ENCODE measurements at places on chromosomes 4 and X.

DNA sequence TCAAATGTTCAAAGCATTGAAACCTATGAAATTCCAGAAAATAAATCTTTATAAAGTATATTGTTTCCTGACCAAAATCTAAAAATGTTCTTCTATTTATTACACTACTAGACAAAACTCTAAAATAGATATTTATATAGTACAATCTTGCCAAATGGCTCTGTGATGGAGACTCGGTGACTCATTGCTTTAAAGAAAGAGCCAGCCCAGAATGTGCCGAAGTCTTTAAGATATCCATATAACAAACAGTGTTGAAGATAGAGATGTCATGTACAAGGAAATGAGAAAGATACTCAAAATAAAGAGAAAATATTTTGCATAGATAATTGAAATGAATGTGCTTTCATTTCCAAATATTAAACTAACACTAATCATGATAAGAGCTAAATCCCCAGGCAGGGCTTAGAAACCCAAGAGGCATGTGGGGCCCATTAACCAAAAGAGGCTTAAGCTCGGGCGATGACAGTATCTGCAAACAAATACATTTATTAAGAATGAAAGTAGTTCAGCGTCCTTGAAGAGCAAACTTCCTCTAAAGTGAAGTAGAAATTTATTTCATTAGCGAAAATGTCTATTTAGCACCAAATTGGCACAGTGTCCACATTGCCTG lies 102.1 kb upstream of the FAM9B start:
- DNase-seq: no peak

DNA sequence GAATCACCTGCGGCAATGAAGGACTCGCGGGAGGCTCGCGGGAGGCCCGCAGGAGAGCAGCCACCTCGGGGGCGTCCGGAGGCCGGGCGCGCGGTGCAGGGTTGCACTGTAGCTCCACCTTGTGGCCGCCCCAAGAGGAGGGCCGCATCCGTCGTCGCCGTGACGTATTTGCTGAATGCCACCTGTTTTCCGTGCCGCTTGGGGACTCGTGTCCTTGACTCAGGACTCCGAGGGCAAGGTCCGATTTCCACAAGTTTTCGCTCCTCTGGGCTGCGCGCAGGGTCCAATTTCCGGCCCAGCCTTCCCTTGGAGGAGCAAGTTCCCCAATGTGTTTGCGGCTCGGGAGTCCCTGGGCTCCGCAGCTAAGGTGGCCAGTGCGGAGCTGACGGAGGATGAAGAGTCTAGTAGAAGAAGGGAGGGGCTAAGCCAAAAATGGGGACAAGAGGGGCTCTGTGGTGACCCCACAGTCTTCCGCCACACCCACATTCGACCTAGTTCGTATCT lies 10.7 kb upstream of the DLG3 start:
- peak; percentile 40 for DNase-seq

DNA sequence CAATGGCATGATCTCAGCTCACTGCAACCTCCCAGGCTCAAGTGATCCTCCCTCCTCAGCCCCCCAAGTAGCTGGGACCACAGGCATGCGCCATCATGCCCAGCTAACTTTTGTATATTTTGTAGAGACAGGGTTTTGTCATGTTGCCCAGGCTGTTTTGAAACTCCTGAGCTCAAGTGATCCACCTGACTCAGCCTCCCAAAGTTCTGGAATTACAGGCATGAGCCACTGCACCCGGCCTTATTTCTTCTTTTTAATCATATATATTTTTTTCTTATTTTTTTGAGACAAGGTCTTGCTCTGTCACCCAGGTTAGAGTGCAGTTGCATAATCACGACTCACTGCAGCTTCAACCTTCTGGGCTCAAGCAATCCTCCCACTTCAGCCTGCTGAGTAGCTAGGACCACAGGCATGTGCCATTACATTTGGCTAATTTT lies 184.0 kb downstream of the TSPAN5 start:
- DNase-seq: no peak

DNA sequence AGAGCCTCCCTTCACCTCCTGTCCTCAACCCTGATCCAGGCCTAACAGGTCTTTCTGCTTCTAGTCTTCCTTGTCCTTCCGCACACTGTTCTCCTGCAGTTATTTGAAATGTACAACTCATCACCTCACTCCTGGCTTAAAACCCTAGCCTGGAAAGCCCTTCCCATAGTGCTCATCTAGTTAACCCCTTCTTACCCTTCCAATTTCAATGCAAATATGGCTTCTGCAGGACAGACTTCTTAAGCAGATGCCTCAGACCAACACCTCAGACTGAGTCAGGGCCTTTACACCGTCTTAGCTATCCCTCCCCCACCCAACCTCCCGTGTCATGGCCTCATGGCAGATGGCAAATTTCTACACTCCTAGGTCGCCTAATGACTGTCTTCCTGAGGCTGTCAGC lies 130.4 kb downstream of the BCOR start:
- DNase-seq: no peak

DNA sequence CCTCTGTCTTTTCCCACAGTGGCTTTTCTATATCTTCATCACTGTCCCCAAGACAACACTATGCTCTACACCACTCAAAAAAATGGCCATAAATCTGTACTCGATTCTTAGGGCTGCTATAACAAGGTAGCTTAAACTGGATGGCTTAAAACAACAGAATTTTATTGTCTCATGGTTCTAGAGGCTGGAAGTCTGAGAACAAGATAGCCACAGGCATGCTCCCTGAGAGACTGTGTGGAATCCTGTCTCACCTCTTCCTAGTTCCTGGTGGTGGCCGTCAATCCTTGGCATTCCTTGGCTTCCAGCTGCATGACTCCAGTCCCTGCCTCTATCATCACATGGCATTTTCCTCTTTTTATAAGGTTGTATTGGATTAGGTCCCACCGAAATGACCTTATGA lies 70.7 kb upstream of the DCLK2 start:
- no peak for DNase-seq

- no peak for DNase-seq
Observed at GRCh38 chr4:126448086-126448845, 1133.5 kb downstream of the FAT4 start.

DNA sequence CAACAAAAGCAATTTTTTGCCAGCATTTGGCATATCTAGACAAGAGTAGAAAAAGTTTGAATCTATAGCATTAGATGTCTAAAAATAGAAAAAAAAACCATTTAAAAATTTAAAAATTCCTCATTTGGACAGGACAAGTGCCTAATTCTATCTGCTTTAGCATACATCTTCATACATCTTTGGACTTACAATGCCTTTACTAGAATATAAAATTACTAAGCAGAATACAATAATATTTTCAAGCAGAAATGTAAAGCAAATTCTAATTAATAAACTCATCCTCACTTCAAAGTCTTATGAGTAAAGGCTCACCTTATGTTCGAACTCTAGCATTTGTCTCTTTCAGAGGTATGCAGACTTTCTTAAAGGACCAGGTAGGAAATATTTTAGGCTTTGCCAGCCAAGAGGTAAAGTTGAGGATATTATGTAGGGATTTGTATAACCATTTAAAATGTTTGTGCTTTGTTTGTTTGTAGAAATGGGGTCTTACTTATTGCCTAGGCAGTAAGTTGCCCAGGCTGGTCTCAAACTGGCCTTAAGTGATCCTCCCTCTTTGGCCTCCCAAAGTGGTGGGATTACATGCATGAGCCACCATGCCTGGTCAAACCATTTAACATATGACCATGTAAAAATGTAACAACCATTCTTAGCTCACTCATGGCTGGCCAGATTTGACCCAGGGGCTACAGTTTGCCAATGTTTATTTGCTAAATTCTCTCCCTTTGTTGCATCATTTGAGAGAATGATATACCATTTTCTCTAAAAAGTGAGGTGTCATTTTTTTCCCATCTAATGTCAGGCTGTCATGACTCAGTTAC lies 29.1 kb downstream of the UGDH start:
- DNase-seq: no peak

DNA sequence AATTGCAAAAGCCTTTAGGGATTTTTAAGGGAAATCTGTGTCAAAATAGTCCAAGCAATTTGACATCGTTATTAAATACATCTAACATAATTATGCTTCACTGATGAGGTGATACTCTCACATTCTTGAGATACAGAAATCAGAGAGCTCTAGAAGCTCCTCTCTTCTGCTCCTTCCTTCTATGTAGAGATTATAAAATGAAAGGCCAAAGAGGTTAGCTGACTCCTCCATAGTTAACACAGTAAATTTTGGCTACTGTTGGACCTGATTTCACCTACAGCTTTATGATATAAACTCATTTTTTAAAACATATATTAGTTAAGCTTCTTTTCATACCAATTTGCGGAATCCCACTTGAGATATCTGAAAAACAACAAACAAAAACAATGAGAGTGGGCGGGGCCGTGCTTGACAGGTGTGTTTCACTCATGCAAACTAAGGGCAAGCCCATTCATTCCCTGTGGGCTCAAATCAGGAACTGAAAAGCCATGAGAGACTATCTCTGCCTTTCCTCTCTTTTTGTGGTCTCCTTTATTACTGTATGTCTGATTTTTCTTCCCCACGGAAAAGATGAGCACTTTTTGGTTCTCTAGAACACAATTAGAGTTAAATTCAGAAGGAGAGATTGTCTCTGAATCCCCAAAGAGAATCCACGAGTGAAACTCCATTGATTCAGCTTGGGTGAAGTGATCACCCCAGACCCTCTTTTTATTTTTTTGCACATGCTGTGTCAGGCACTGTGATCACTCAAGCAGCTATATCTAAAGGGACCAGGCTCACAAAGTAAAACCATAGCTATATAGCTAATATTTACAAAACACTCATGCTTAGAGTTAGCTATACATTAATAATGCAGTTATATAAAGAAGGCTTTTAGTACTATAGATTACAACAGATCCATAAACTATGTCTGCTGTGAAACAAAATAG lies 566.3 kb downstream of the IL15 start:
- DNase-seq: no peak

DNA sequence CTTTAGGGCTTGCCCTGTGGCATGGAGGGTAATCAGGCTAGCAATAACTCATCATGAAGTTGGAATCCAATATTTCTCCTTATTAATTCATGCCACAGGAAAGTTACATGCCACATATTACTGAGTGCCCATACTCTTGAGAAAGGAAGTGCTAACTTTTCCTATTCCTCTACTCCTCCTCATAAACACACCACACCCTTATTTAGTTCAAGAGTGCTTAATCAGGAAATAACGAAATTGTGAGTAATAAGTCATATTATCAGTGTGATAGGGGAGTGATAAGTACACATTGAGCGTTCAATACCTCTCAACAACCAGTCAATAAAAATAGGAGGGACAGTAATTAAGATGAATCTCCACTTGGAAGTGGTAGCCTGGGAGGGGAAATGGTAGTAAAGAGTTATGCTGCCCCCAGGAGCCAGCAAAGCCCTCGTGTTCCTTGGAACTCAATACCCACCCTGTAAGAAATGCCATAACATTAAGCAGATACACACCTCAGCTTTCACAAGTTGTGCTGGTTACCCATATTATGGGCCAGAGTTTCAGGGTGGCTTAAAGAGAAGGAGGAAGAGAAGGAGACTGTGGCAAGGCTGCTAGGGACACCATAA lies 410.0 kb upstream of the NR3C2 start:
- DNase-seq: no peak

- no peak for DNase-seq
Observed at GRCh38 chr4:182369211-182369610, 126.0 kb downstream of the TENM3 start.

DNA sequence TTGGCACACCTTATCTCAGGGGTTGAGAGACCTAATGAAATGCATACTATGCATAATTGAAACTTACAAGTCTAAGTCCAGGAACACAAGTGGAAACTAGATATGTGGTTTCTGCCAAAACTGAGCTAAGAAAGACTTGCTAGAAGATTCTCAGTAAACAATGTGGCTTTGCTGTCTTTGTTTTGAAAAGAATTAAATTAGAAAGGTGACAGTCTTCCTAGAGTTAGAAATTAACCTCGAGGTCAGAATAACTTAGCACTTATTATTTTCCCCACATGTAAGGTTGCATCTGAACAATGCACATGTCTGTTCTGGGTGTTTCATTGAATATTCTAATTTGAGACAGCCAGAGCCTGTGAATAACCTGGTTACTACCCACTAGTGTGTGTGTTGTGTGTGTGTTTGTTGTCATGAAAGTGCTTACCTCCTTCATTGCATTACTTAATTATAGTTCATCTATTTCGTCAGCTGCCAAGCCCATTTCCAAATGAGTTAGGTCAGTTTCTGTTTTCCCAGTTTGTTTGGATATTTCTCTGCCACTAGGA lies 1.5 kb downstream of the EREG start:
- no peak for DNase-seq

- DNase-seq: no peak
Observed at GRCh38 chr4:139553751-139554641, 2.0 kb downstream of the SETD7 start.

GRCh38 chrX:132482632-132483031 lies 6.2 kb downstream of the MBNL3 start:
- DNase-seq: no peak

- no peak for DNase-seq
Observed at GRCh38 chr4:150990993-150991392, 24.1 kb downstream of the LRBA start.

- no peak for DNase-seq
Observed at GRCh38 chrX:151384807-151385206, 12.2 kb upstream of the VMA21 start.

- DNase-seq: no peak
Observed at GRCh38 chr4:22071749-22072148, 123.2 kb upstream of the KCNIP4 start.

GRCh38 chr4:78688366-78688765 lies 87.8 kb upstream of the BMP2K start:
- no peak for DNase-seq

DNA sequence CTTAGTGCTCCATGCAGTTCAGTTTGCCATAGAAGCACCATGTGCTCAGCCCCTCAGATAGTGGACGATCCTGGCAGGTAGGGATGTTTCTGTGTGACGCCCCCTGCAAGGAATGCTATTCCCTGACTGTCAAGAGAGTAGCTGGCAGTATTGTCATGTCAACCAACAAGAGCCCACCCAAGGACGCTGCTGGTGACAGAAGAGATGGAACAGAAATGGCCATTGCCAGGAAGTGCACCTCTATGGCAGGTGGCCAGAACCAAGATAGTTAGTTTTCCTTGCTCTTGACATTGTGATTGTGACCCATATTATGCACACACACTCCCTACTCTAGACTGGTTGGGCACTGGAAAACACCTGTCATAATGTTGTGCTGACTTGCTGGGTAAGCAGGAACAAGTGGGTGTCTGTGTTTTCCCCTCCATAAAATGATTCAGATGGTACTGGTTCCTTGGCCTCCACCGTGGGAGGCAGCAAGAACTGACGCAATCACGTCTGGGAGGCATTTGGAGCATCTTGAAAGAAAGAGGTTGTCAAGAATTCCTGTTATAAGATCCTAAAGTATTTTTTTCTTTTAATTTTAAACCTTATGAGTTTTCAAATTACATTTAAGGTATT lies 507.9 kb downstream of the MID1IP1 start:
- peak; percentile 19 for DNase-seq

GRCh38 chrX:46587158-46587557 lies 13.6 kb downstream of the CHST7 start:
- no peak for DNase-seq

- DNase-seq: no peak
Observed at GRCh38 chrX:94288325-94288724, 614.3 kb downstream of the FAM133A start.

GRCh38 chr4:175062183-175062592 lies 144.0 kb downstream of the ADAM29 start:
- DNase-seq: no peak

- DNase-seq: no peak
Observed at GRCh38 chrX:150694738-150695410, 1.7 kb downstream of the MTMR1 start.

GRCh38 chr4:47418147-47418546 lies 45.4 kb downstream of the COMMD8 start:
- DNase-seq: no peak

GRCh38 chr4:5033281-5033841 lies 14.1 kb upstream of the CYTL1 start:
- DNase-seq: no peak

Data from stimulated activated CD4-positive, alpha-beta T cell treated with anti-CD3 and anti-CD28 coated beads, Interleukin-1b, Interleukin-23, amount 100 ng/mL, for 1 hour (primary cell).